Naive thymus-derived CD4-positive, alpha-beta T cell (primary cell): ENCODE measurements at places on chromosomes 2 and 18. TPM values are rescaled to one million over a fixed set of nuclear protein-coding genes. Genes with fewer than 3 reads are reported as not detected.

Gene TRPM8
- polyA plus RNA-seq = not detected

Gene EGR4
- polyA plus RNA-seq = not detected

Gene GLI2
- polyA plus RNA-seq = not detected

Gene UGT1A8
- not detected for polyA plus RNA-seq

Gene ATOH8
- polyA plus RNA-seq = not detected

Gene PPIL3
- 31.5 TPM for polyA plus RNA-seq

Gene COL4A4
- 0.08 TPM for polyA plus RNA-seq

Gene POTEI
- not detected for polyA plus RNA-seq

Gene TRIM54
- polyA plus RNA-seq = not detected

Gene VAMP8
- 312 TPM for polyA plus RNA-seq

Gene UGT1A3
- not detected for polyA plus RNA-seq

Gene CRIM1
- polyA plus RNA-seq = 0.13 TPM

Gene ZBTB7C
- not detected for polyA plus RNA-seq

Gene C2orf66
- not detected for polyA plus RNA-seq

Gene GPAT2
- polyA plus RNA-seq = 4.6 TPM

Gene SCN9A
- 0.16 TPM for polyA plus RNA-seq

Gene FOXI3
- polyA plus RNA-seq = not detected

Gene NIF3L1
- polyA plus RNA-seq = 20.5 TPM

Gene ALK
- 0.13 TPM for polyA plus RNA-seq

Gene CDCA7
- polyA plus RNA-seq = 0.63 TPM

Gene SLC23A3
- polyA plus RNA-seq = not detected

Gene COL3A1
- polyA plus RNA-seq = not detected

Gene DRC1
- not detected for polyA plus RNA-seq

Gene CCBE1
- not detected for polyA plus RNA-seq

Gene ESPNL
- not detected for polyA plus RNA-seq

Gene TTC27
- polyA plus RNA-seq = 23.9 TPM
